Cardiac ventricle fibroblast (primary cell): ENCODE measurements at places on chromosomes 5 and 9. TPM values are rescaled to one million over a fixed set of nuclear protein-coding genes. Genes with fewer than 3 reads are reported as not detected.

PCDHGA3 gene
- 5.1 and 8.1 TPM in 2 replicates for total RNA-seq

JAKMIP2 gene
- total RNA-seq = 0.05 and 0.25 TPM in 2 replicates

CA9 gene
- 3.5 and 3.9 TPM in 2 replicates for total RNA-seq

MYORG gene
- total RNA-seq = 4.8 and 5.1 TPM in 2 replicates

NOL6 gene
- total RNA-seq = 23.3 and 26.0 TPM in 2 replicates

OR13C3 gene
- not detected in 2 replicates for total RNA-seq

MTAP gene
- total RNA-seq = 18.0 and 19.6 TPM in 2 replicates

INVS gene
- total RNA-seq = 15.6 TPM in 2 replicates

PPP1R26 gene
- 4.6 and 7.9 TPM in 2 replicates for total RNA-seq

LCN15 gene
- not detected in 2 replicates for total RNA-seq

ECSCR gene
- 2.1 and 5.1 TPM in 2 replicates for total RNA-seq

RMRP gene
- 5,423 and 6,533 TPM in 2 replicates for total RNA-seq

ANKRD31 gene
- under 0.01 and 0.05 TPM in 2 replicates for total RNA-seq

ADAMTS12 gene
- total RNA-seq = 20.2 and 20.8 TPM in 2 replicates

EPB41L4A gene
- 5.7 and 9.2 TPM in 2 replicates for total RNA-seq

LCN10 gene
- total RNA-seq = not detected in 2 replicates

CARTPT gene
- total RNA-seq = not detected in 2 replicates

ADGRV1 gene
- total RNA-seq = 0.31 TPM in 1 of 2 replicates, not detected in the other

SCAI gene
- total RNA-seq = 4.1 and 4.5 TPM in 2 replicates

PHYHD1 gene
- total RNA-seq = 33.5 and 39.1 TPM in 2 replicates

FGF10 gene
- 0.20 and 0.25 TPM in 2 replicates for total RNA-seq

OR1J2 gene
- total RNA-seq = not detected in 2 replicates

PCDHGA2 gene
- total RNA-seq = 3.5 and 5.2 TPM in 2 replicates

ZNF883 gene
- 1.7 and 1.8 TPM in 2 replicates for total RNA-seq

DDX4 gene
- not detected in 2 replicates for total RNA-seq

NEUROG1 gene
- not detected in 2 replicates for total RNA-seq

FCN2 gene
- total RNA-seq = not detected in 2 replicates

SELENOP gene
- 324 and 373 TPM in 2 replicates for total RNA-seq

DRD1 gene
- not detected in 2 replicates for total RNA-seq

ISL1 gene
- not detected in 2 replicates for total RNA-seq

SLC36A2 gene
- total RNA-seq = not detected in 2 replicates

PTGS1 gene
- total RNA-seq = 122 and 135 TPM in 2 replicates

RNF208 gene
- total RNA-seq = not detected in 2 replicates

ELAVL2 gene
- 0.12 TPM in 1 of 2 replicates, not detected in the other for total RNA-seq

FXN gene
- 9.7 and 9.9 TPM in 2 replicates for total RNA-seq

SOHLH1 gene
- total RNA-seq = not detected in 2 replicates
